ENCODE measurements at places on chromosomes 5 and 9.

- DNase-seq, result no peak
These were observed 80.0 kb upstream of the TRIO start for GRCh38 chr5:14063138-14063537.

GRCh38 chr5:164934039-164934438 lies 1428.6 kb downstream of the MAT2B start:
- DNase-seq, result no peak

GRCh38 chr5:171906703-171907590 lies 99.5 kb downstream of the FBXW11 start:
- no peak for DNase-seq

GRCh38 chr5:38543886-38544285 lies 12.6 kb downstream of the LIFR start:
- DNase-seq, result no peak

GRCh38 chr9:90201766-90202165 lies 440.9 kb downstream of the DIRAS2 start:
- DNase-seq, result no peak

- DNase-seq, result no peak
These were observed 2.3 kb upstream of the IRX2 start for GRCh38 chr5:2753452-2754420.

GRCh38 chr9:38419181-38419580 lies 5.1 kb downstream of the IGFBPL1 start:
- no peak for DNase-seq

DNA sequence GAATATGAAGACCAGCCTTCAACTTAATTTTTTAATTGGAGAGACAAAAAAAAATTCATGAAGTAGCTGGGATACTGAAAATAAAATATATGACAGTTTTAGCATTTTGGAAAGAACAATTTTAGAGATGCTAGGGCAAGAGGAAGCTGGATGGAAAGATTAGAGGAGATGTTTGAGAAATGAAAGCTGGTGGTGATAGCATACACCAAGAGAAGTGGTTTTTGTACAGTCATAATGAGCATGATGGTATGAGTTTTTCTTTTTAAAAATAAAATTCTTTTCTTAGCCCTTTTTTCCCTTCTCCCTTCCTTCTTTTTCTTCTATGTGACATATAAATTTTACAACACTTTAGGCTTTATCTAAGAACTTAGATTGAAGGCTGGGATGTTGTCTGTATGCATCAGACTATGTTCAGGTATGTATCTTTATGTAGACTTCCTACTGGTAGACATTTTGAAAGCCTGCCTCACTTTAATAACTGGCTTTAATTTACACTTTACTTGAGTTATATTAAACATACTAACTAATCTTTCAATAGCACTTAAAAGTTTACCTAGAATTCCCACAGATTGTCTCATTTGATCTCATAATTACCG lies 522.5 kb downstream of the TLE4 start:
- DNase-seq, result no peak

GRCh38 chr5:133112026-133112660 lies 60.3 kb downstream of the HSPA4 start:
- DNase-seq, result no peak

DNA sequence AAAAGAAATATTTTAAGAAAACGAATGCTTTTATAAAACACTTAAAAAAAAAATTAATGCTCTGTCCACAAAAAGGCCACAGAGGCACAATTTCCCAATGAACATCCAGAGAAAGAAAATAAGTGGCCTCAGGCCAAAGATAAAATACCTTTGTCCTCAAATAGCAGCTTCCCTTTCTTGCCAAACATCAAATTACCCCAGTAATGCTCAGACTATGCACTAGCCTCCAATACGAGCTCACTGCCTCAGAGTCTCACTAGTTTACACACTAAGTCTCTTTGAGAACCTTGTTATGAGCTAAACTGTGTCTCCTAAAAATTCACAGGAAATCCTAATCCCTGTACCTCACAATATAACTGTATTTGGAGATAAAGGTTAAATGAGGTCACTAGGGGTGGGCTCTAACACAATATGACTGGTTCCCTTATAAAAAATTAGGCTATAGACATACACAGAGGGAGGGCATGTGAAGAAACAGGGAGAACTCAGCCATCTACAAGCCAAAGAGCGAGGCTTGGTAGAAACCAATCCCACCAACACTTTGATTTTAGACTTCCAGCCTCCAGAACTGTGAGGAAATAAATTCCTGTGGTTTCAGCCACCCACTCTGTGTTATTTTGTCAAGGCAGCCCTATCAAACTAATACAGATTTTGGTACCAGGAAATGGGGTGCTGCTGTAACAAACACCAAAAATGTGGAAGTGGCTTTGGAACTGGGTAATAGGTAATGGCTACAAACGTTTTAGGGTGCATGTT lies 4.4 kb downstream of the MPDZ start:
- no peak for DNase-seq

GRCh38 chr9:21806644-21807043 lies 4.2 kb downstream of the MTAP start:
- DNase-seq, result no peak

DNA sequence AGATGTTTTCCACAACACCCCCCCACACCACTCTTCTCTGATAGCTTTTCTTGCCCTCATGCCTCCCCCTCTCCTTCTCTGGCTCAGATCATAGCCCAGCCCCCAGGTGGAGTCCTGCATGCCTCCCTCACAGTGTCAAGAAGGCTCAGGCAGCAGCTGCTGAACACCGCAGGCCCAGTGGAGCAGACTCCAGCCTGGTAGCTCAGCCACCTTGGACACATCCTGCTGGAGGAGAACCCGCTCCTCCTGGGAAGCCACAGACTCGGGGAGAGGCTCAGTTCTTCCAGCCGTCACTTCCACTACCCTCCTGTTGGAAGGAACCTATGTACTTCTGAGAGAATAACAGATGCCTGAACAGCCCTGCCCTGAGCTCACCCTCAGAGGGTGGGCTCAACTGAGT lies 143.4 kb downstream of the SPOCK1 start:
- DNase-seq, result no peak

DNA sequence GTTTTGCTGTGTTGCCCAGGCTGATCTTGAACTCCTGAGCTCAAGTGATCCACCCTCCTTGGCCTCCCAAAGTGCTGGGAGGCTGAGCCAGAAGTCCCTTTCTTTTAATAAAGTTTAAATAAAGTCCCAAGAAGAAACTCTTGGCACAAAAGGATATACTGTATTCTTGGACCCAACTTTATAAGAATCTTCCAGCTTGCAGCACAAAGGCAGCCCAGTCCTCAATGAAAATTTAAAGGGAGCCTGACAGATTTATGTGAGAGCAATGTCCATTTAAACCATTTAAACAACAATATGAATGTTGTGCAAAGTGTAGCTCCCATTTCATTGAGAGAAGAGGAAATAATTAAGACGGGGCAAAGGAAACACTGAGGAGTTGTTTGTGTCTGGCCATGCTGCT lies 217.0 kb downstream of the DOCK8 start:
- no peak for DNase-seq

DNA sequence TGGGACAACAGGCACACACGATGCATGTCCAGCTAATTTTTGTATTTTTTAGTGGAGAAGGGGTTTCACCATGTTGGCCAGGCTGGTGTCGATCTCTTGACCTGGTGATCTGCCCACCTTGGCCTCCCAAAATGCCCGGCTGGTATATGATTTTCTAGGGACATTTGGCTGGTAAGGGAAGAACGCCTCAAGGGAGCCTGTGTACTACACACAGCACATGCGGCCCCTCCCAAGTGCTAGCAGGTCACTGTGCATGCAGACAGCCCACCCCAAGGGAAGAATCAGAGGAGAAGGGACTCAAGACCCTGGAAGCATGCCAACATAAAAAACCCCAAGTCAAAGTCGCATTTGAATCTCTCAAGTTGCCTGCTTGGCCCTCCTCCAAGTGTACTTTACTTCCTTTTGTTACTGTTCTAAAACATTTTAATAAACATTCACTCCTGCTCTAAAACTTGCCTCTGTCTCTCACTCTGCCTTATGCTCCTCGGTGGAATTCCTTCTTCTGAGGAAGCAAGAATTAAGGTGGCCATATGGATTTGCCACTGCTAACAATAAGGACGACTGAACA lies 24.3 kb upstream of the OTULINL start:
- no peak for DNase-seq

DNA sequence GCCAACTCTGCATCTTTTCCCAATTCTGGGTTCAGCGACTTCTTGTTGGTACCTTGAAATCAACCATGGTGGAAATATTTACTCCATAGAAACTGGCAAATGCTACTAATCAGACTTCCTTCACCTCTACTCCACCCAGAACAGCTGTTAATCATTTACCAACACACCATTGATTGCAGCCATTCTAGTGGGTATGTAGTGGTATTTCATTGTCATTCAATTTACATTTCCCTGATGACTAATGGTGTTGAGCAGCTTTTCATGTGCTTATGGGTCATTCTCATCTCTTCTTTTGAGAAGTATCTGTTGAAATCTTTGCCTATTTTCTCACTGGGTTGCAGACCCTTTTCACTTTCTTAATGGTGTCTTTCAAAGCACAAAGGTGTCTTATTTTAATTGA lies 122.4 kb upstream of the MSX2 start:
- DNase-seq, result no peak

GRCh38 chr5:170809551-170809950 lies 26.0 kb downstream of the GABRP start:
- DNase-seq, result no peak

- no peak for DNase-seq
These were observed 7.7 kb upstream of the TLE4 start for GRCh38 chr9:79564105-79564504.

GRCh38 chr9:134306636-134307600 lies 19.3 kb upstream of the RXRA start:
- DNase-seq, result no peak

- DNase-seq, result no peak
These were observed 277.2 kb upstream of the CDH9 start for GRCh38 chr5:27315363-27316270.

DNA sequence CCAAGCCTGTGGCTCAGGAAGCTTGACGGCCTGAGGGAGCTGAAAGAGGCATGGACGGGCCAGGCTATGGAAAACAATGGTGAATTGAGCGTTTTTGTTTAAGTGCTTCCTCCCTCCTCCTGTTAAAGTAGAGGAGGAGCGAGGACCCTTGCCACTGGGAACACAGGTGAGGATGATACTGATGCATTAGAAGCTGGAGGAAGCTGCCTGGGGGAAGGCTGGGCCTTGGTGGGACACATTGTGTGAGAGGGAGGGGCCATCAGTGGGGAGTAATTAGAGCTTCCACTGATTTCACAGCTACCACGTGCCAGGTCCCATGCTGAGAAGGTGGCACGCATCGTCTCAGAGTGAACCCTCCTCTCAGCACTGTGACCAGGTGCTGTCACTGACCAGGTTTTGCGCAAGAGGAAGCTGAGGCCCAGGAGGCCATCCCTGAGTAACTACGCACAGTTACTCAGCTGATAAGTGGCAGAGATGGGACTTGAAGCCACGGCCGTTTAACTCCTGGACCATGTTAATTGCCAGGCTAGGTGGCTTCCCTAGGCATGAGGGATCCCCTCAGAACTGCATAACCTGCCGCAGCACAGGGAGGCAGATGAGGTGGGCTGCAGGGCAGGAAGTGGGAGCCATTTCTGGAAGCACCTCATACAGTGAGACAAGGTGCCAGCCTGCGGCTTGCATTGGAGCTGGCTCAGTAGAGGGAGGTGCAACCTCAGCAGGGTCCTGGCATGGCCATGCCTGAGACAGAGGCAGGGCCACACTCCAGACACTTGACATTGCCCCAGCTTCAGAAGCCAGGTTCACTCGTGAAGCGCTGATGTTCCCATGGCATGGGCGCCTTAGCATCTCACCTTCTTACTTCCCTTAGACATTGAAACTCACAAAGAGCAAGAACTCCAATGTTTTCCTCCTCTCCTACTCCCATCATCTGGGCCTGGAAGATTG lies 195.3 kb upstream of the MVB12B start:
- no peak for DNase-seq

Data from stimulated activated CD4-positive, alpha-beta T cell treated with anti-CD3 and anti-CD28 coated beads, Interleukin-1b, Interleukin-23, amount 100 ng/mL, for 24 hours (primary cell).